ENCODE measurements at places on chromosomes 5 and 9.
A peak's percentile ranks its signal among the peaks of the same experiment; 100 is the strongest.

GRCh38 chr9:113658545-113658895, 195.0 kb downstream of the RGS3 start:
- DNase-seq, result no peak

- no peak for DNase-seq
Observed at GRCh38 chr9:136280535-136281315, 23.2 kb downstream of the CCDC187 start.

DNA sequence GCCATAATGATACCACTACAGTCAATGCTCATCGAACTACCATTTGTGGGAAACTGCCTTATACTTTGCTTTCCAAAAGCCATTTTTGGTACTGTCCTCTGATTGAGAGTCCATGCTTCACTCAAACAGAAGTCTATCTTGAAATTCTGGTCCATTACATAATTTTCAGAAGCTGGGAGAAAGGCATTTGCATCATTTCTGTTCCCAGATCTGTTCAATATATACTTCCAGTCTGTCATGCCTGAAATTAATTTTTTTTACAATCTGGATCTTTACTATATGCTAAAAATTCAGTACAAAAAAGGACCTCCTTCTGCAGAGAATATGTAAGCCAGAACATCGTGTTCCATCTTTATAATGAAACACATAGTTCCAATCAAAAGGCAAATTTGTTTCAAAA, 528.9 kb upstream of the MEF2C start:
- DNase-seq, result no peak

DNA sequence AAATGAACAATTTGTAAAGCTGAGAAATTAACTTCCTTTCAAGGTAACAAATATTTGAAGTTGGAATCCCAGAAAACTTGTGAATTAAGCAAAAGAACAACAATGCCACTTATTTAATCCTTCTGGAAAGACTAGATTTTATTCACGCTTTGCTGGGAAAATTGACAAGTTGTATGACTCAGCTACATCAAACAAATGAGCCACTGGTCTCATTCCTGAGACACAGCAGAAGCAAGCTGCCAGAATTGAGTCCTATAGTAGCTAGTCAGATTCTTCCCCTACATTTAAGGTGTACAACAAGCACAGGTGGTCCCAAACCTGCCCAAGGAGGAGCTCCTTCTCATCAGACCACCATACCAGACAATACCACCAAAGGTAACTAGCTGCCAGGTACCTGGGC, 280.7 kb downstream of the SPOCK1 start:
- DNase-seq, result no peak

DNA sequence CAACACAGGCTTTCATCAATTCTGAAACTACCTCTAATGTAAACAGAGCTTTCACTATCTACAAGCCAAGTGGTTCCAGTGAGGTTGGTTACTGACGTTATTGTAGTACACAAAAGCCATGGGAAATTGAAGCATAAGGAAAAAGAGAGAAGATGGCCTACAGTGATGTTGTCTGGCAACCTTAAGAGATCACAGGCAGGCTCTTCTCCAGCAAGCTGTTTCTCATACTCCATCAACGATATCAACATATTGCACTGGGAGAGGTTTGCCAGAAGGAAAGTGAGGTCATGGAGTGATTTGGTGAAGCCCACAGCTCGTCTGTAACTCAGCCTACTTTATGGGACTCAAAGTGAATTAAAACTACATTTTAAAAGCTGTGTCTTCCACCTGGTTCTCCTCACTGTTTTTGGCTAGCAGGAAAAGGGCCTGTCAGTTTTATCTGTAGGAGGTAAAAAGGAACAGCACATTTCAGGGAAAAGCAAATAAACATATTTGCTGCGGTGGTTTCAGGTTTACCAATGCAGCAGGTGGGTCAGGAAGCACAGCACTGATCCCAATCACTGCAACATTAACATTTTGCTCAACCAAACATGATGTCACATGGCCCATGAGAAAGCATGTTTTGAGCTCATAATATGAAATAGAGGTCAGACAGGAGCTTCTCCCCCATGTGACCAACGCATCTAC, 72.9 kb downstream of the ARSB start:
- DNase-seq, result no peak

- DNase-seq, result no peak
Observed at GRCh38 chr5:16992444-16992843, 56.4 kb upstream of the MYO10 start.

- DNase-seq, result no peak
Observed at GRCh38 chr5:124417196-124417595, 329.2 kb downstream of the ZNF608 start.

GRCh38 chr5:138833080-138833479, 42.1 kb downstream of the LRRTM2 start:
- no peak for DNase-seq

DNA sequence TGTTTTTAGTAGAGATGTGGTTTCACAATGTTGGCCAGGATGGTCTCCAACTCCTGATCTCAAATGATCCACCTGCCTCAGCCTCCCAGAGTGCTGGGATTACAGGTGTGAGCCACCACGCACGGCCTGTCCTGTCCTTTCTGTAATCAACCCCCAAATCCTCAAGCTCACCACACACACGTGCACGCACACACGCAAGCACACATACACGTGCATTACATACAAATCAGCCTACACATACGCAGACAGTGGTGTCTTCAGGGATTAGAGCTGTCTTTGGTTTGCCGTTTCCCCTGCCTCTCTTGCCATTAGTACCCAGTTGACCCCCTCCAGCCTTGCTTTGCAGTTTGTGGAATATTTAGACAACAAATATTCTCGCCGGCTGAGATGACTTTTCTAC, 6.5 kb downstream of the GLT6D1 start:
- DNase-seq, result no peak

DNA sequence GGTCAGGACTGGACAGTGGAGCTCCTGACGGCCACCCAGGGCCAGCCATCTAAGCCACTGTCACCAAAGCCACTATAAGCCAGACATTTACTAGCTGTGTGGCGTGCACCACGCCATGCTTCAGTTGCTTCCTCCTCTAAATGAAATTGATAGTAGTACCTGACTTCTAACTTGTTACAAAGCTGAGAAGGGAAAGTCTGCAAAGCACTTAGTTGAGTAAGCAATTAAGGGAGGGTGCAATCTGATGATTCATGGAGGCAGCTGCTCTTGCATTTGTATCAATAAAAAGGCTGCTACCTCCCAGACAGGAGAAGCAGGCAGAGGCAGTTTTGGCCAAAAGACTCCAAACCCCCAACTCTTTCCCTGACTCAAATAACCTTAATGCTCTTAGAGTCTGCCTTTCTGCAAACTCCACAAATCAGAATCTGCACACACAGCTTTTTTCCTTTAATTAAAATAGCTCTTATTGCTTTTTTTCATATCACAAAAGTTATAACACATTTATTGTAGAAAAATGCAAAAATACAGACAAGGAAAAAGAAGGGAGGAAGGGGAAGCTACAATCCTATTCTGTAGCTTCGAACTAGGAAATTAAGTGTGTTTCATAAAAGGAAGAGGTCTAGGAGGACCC, 19.3 kb upstream of the RAPGEF1 start:
- no peak for DNase-seq

DNA sequence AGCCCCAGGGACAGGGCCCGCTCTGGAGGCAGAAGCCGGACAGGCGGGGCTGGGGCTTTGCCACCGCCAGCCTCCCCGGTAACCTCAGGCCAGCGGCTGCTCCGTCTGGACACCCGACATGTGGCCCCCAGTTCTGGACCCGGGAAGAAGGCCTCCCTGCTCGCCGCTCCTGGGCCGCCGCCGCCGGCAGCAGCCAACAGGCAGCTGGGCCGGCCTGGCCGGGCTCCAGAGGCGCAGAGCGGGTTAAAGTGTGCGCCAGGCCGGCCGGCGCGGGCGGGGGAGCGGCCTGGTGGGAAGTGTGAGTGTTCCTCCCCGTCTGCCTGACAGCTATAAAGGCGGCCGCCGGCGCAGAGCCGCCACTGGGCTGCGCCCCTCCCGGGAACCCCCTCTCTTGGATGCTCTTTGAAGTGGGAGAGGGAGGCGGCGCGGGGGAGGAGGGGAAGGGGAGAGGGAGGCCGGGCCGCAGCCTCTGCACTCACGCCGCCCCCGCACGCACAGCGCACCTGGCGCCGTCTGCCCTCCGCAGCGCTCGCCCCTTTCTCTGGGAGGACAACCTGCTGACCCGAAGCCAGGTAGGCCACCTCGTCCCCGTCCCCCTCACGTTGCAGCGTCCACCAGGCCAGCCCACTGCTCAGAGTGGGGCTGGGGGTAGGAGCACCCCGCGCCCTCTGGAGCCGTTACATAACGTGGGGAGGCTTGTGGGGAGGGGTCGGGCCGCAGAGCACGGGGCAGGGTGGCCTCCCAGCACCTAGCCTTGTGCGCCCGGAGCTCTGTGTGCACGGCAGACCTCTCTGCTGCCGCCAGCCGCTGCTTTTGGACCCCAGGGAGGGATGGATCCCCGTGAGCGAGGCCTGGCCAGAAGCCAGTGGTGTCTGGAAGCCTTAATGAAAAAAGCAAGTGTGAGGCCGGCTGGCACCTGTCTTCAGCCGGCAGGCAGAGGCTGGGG, at the start of gene ADAMTSL2:
ADAMTSL2 (plus strand) TSS at position 359 of the 946 bp plus-strand sequence. CDS start 2,009 bp downstream, outside the sequence.
- DNase-seq, result peak; percentile 69

- no peak for DNase-seq
Observed at GRCh38 chr5:83034036-83034435, 43.2 kb downstream of the TMEM167A start.

- DNase-seq, result no peak
Observed at GRCh38 chr9:76655121-76655541, 109.1 kb upstream of the PCA3 start.

- DNase-seq, result peak; percentile 69
Observed at GRCh38 chr5:143222287-143223231, 180.9 kb downstream of the NR3C1 start.

- DNase-seq, result no peak
Observed at GRCh38 chr5:151222790-151223446, 974 bp downstream of the CCDC69 start.

DNA sequence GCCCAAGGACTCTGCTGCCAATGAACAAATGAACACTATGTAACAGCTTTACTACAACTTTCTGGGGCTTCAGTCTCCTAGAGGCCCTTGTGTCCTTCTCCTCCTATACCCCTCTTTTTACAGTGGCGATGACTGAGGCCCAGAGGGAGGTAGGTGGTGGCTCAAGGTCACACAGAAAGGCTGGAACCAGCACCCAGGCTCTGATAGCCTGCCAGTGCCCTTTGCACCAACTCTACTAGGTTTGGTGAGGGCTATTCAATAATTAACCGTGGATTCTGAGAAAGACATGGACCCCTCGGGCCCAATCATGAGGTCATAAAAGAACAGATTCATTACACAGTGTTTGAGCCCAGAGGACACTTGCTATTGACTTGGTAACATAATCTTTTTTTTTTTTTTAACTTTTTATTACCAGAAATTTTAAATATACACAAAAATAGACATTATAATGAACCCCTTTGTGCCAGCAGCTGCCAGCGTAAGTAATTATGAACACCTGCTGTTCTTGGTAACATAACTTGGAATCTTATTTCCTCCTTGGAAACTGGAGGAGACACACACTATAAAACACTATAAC, 6.1 kb upstream of the ALDH1B1 start:
- DNase-seq, result no peak

DNA sequence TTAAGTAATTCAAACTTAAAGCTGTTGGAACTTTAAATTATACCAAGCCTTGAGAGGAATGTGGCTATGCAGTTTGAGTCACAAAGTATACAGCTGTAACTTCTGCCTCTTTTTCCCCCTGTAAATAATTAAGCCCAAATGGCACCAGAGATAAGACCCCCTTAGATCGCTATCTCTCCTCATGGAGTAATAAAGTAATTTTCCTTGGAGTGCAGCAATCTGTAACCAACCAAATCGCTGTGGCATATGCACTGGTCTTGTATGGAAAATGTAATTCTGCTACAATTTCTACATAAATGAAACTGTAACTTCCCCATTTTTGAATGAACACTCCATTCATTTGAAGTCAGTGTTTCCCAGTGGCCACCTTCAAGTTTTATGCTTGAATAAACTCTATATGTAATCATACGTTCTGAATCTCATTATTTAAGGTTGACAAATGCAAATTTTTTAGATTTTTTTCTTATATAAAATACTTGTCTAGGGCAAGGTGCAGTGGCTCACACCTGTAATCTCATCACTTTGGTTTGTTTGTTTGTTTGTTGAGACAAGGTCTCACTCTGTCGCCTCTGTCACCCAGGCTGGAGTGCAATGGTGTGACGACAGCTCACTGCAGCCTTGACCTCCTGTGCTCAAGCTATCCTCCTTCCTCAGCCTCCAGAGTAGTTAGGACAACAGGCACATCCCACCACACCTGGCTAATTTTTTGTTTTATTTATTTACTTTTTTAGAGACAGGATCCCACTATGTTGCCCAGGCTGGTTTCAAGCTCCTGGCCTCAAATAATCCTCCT, 12.3 kb downstream of the SUSD1 start:
- no peak for DNase-seq

- no peak for DNase-seq
Observed at GRCh38 chr9:130111786-130112537, 58.3 kb downstream of the GPR107 start.

DNA sequence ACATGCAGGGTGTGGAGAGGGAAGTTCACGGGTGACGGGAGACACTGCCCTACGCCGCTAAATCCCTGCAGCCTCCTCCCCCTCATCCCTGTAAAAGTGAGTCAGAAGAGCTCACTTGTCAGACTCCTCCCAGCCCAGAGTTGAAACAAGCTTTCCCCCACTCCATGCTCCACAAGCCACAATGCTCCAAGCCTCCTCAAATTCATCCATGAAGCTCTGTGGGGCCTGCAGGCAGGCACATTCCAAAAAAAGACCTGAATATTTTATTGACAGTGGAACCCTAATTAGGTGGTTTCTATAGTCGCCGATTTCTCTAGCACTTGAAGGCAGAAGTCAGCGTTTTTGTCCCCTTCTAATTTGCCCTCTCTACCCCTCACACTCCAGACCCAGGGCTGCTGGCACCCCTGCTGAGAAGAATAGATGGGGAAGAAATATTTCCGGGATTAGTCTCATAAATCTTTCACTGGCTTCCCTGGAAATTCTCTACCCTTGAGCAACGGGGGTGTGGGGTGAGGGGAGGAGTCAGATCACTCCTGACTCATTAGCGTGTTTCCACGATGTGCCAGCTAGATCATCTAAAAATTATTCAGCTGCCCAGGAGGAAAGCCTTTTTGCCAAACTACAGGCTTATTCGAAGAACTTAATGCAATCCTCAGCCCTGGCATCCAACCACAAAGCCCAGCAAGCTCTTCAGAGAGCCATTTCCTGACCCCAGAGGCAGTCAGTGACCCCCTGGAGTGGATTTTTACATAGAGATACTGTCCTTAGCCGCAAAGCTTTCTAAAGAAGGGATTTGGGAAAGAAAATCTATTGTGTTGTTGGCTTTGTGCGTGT, 97.1 kb downstream of the ENC1 start:
- no peak for DNase-seq

GRCh38 chr9:124297551-124297901, 39.8 kb downstream of the NEK6 start:
- no peak for DNase-seq

GRCh38 chr5:81525690-81526089, 131.8 kb upstream of the ACOT12 start:
- no peak for DNase-seq

DNA sequence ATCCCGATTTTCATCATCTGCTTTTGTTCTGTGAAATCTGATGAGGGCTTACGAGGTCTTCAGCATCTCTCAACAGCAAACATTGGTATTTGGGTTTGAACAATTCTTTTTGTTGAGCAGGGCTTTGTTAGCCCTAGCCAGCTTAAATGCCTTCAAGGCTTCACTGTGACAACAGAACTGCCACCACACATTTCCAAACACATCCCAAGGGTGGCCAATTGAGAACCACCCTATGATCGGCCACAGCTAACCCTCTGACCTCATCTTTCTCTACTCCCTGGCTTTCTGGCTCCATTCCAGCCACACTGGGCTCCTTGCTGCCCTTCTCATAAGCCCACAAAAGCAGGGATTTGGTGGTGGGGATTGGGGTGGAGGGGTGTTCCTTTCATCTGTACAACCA, 17.6 kb downstream of the MTX3 start:
- no peak for DNase-seq

GRCh38 chr5:133845271-133845670, 123.2 kb downstream of the C5orf15 start:
- DNase-seq, result no peak

All from DND-41 (cell line).